Inflammatory macrophage treated with lipopolysaccharide for 4 hours (primary cell): ENCODE measurements at places on chromosomes 13 and 19.

GRCh38 chr19:2474232-2475017, 1.5 kb upstream of the GADD45B start:
- peak; percentile 94 for DNase-seq

DNA sequence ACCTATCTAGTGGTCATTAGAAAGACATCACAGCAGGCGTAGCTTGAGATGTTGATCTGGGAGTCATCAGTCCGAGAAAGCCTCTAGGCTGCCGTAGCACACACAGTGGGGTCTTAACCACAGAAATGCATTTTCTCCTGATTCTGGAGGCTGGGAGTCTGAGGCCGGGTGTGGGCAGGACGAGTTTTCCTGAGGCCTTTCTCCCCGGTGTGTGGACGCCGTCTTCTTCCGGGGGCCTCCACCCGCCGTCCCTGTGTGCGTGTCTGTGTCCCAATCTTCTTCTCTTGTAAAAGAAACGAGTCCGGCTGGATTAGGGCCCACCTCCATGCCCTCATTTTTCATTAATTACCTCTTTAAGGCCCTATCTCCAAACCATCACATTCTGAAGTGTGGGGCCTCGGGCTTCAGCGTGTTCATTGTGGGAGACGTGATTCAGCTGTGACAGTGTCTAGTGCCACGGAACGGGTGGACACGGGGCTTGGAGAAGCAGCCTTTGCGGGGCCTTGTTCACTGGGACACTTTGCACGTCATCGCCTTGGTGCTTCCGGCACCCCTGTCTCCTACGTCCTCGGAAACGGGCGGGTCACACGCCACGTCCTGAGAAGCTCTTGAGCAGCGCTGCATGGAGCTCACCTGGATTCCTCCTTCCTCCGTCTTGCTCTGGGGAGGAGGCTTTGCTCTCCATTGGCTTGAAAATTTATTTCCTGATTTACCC, 208.9 kb upstream of the SOX1 start:
- no peak for DNase-seq

- DNase-seq: no peak
Measured at GRCh38 chr19:53785196-53785889, 38.8 kb downstream of the NLRP12 start.

- DNase-seq: no peak
Measured at GRCh38 chr13:110492679-110493593, 68.6 kb downstream of the RAB20 start.
